Left colon (tissue), 2 donors: ENCODE measurements at places on chromosomes 6 and 20. TPM values are rescaled to one million over a fixed set of nuclear protein-coding genes. Genes with fewer than 3 reads are reported as not detected.
A peak's percentile ranks its signal among the peaks of the same experiment; 100 is the strongest.

GRCh38 chr20:1784586-1784985 is 110.6 kb upstream of the SIRPA start:
- DNase-seq, result no peak

Gene NKAIN2
- total RNA-seq, result 0.12 TPM

- DNase-seq, result no peak
Measured at GRCh38 chr6:15698471-15698870, 35.6 kb upstream of the DTNBP1 start.

Gene CALHM6
- total RNA-seq, result 4.2 TPM

DNA sequence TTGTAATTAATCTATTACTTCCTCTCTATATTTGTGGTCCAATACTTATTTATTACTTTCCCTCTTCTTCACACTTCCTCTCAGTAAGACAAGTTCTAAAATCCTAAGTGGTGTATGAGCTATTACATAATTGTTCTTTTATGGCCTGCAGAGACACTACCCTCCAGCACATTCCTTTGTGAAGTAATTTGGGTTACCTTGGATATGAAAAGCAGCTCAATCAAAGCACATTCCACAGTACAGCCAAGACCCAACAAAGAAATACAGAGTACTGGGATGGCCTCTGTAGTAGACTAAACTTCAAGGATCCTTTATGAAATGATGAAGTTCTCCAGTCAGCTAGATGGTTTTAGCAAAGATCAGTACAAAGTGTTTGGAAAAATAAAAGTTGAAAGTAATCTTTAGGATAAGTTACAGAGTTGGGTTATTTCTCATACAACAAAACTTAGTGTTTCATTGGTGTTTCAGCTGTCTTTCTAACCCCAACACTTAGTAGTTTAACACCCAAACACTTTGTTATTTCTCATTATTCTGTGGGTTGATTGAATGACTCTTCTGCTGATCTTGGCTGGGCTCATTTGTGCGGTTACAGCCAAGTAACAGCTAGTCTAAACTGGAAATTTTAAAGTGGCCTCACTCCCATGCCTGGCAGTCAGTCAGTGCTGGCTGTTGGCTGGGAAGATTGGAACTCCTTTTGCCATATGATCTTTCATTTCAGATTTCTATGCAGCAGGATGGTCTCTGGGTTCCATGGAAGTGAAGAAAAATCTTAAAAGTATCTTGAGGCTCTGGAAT is 161.5 kb upstream of the POU3F2 start:
- DNase-seq, result no peak

DNA sequence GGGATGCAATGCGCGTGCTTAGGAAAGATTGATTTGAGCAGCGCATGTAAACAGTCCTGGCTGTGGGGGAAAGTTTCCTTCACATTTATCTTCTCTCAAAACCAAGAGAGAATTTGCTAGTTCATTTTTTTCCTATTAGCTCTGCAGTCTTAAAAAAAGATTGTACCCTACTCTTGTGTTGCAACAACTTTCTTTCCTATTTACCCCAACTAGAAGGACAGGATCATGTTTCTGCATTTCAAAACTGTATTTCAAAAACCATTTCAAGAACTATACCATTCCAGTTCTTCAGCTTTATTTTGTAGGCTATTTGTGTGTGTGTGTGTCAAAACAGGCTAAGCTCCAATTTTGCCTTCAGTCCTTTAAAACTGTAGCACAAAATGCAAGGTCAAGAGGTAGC is 473.1 kb downstream of the KIF16B start:
- no peak for DNase-seq

GRCh38 chr6:39515471-39515870 is 193.0 kb upstream of the KCNK16 start:
- DNase-seq, result no peak

Gene PHACTR3
- total RNA-seq, result 0.47 TPM

Gene FOXA2
- total RNA-seq, result 15.4 TPM

GRCh38 chr6:170291271-170292110 is 613 bp upstream of the DLL1 start:
- DNase-seq, result peak; percentile 73
